COLO829 (cell line): ENCODE measurements at places on chromosomes 13 and 19.

DNA sequence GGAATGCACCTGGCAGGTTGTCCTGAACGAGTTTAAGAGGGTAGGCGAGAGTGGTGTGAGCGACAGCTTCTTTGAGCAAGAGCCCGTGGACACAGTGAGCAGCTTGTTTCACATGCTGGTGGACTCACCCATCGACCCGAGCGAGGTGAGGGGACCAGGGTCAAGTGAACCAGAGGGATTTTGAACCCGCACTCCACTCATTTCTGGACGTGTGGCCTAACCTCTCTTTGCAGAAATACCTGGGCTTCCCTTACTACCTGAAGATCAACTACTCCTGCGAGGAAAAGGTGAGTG lies 1.7 kb downstream of the CATSPERG start:
- DNase-seq: no peak

GRCh38 chr13:105991622-105992277 lies 543.7 kb downstream of the EFNB2 start:
- DNase-seq: peak; percentile 74

DNA sequence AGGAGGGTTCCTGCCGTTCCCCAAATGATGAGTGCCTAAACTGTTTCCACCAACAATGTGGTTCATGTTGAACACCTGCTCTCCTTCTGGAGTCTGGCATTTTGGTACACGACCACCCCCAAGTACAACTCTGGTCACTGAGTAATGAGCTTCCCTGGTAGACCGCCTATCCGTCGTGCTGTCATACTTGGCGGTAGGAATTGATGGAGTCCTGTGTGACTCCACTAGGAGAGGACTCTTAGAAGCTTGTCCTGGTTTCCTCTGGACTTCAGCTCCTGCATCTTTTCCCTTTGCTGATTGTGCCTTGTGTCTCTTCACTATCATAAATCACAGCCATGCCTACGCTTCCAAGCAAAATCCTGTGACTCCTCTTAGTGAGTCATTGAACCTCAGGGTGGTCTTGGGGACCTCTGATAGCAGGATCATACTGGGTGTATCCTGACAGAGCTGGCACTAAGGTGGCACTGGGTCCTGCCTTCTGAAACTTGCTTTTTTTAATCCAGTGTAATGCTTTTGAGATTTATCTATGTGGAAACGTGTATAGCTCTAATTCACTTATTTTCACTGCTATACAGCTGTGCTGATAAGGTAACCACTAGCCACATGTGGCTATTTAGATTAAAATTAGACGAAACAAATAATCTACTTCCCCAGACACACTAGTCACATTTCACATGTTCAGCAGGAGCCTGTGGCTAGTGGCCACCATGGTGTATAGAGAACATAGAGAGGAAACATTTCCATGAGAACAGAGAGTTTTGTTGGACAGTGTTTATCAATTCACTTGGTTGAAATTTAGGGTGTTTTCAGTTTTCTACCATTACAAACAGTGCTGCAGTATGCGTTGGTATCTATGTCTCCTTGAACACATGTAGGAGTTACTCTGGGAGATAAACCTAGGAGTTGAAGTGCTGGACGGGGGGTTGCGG lies 6.1 kb upstream of the ASF1B start:
- no peak for DNase-seq

GRCh38 chr13:105436943-105437342 lies 1098.5 kb downstream of the EFNB2 start:
- no peak for DNase-seq

DNA sequence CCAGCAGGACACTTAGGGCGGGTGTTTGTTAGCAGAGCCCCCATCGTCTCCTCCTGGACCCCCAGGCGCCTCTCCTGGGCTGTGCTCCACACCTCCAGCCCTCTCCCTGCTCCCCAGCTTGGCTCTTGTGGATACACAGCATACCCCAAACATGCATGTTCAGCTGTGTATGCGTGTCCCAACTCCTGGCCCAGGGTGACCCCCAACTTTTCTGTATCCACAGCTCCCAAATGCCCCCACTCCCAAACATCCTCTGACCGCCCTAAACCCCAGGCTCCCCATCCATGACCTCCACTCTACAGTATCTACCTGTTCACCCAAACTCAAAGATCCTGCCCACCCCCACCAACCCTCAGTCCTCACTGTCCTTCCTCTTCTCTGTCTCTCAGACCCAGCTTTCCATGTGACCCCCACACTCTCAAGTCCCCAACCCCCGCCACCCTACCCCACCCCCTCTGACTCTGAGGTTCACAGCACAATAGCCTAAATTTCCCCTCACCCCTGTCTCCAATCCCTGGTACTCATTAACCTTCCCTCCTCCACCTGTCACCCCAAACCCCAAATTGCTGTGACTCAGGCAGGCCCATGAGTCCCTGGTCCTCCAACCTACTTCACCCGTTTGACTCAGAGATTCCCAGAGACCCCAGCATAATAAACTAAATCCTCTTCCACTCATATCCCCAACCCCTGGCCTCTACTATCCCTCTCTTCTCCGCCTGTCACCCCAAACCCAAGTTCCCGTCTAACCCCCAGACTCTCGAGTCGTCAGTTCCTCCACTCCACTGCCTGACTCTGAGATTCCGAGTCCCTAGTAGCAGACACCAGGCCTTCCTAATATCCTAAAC lies 968 bp downstream of the UBE2M start:
- DNase-seq: no peak

DNA sequence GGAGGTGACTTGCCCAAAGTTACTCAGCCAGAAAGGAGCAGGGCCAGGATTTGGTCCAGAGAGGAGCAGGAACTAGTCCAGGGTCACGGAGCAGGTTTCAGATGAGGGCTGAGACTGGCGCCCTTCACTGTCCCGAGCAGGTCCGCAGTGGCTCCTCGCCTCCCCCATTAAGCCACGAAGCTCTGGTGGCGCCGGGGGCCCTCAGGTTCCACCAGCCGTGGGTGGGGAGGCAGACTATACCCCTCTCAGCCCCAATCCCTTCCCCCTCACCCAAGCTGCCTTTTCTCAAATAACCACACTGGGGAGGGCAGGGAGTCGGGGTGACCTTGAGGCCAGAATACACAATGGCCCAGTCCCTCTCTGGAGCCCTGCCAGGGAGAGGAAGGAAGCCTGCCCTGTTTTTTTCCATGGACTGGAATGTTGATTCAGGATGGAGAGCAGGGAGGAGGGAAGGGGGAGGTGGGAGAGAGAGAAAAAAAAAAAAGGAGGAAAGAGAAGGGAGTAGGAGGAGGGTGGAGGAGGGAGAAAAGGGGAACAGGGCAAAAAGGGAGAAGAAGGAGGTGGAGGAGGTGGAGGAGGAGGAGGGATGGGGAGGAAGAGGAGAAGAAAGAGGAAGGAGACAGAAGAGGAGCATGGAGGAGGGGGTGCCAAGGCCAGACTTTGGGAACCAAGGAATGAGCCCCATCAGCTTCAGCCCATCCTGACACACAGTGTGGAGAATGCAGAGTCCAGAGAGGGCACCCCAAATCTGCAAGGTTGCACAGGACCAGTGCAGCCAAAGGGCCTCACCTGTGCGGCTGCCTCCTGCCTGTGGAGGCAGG lies 19.7 kb downstream of the CEACAM16 start:
- peak; percentile 51 for DNase-seq

GRCh38 chr19:37221136-37221535 lies 3.1 kb downstream of the ZNF383 start:
- DNase-seq: no peak

DNA sequence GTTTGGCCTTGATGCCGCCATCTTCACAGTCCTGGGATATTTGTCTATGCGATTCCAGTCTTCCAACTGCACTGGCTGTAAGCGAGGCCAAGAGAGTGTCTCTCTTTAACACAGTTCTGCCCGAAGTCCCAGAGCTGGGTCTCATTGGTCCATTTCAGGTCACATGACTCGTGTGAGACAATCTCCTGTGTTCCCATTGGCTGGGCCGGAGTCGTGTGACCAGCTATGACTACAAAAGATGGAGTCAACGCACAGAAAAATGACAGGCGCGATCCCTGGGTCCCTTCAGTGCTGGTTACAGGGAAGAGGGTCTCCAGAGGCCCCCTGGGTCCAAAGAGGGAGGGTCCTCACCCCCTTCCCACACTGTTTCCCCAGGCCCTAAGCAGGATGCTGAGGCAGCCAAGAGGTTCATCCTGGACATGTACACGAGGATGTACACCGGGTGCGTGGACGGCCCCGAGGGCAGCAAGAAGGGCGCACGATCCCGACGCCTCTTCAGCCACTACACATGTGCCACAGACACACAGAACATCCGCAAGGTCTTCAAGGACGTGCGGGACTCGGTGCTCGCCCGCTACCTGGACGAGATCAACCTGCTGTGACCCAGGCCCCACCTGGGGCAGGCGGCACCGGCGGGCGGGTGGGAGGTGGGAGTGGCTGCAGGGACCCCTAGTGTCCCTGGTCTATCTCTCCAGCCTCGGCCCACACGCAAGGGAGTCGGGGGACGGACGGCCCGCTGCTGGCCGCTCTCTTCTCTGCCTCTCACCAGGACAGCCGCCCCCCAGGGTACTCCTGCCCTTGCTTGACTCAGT lies 15.9 kb upstream of the S1PR4 start:
- DNase-seq: peak; percentile 78

DNA sequence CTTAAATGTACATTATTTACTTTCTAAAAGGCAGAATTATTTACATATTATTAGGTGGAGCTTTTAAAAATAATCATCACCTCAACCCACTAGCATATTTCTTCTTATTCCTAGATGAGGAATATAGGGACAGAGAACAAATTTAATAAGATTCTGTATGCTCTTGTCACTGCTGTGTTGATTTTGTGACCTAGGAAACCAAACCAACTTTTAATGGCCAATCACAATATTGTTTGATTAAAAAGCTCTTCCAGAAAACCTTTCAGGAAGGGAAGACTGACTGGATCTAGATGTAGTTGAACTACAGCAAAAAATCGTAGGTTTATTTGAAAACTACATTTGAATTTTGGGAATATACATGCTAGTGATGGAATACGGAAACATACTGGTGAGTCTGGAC lies 91.8 kb upstream of the RAP2A start:
- no peak for DNase-seq

GRCh38 chr13:76816394-76816793 lies 69.8 kb downstream of the KCTD12 start:
- no peak for DNase-seq
